Stimulated activated CD8-positive, alpha-beta memory T cell treated with anti-CD3 and anti-CD28 coated beads, Interleukin-2, amount 100 ng/mL, for 1 hour (primary cell): ENCODE measurements at places on chromosomes 11 and 22.

- no peak for DNase-seq
These were observed 16.4 kb upstream of the KCTD14 start for GRCh38 chr11:78039391-78039918.

- DNase-seq: no peak
These were observed 104.2 kb downstream of the TEAD1 start for GRCh38 chr11:12778240-12778905.

- no peak for DNase-seq
These were observed 125.3 kb downstream of the DBX1 start for GRCh38 chr11:20034941-20035340.

DNA sequence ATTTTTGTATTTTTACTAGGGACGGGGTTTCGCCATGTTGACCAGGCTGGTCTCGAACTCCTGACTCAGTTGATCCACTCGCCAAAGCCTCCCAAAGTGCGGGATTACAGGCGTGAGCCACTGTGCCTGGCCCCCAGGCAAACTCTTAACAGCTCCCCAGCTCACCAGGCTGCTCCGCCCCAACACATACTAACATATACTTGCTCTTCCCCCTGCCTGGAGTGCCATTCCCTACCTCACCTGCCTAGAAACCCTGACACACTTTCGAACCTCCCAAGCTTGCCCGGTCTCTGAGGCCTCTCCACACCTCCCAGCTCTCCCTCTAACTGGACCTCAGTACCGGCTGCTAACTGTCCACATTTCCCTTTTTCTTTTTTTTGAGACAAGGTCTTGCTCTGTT is 8.5 kb downstream of the MAP4K2 start:
- no peak for DNase-seq

DNA sequence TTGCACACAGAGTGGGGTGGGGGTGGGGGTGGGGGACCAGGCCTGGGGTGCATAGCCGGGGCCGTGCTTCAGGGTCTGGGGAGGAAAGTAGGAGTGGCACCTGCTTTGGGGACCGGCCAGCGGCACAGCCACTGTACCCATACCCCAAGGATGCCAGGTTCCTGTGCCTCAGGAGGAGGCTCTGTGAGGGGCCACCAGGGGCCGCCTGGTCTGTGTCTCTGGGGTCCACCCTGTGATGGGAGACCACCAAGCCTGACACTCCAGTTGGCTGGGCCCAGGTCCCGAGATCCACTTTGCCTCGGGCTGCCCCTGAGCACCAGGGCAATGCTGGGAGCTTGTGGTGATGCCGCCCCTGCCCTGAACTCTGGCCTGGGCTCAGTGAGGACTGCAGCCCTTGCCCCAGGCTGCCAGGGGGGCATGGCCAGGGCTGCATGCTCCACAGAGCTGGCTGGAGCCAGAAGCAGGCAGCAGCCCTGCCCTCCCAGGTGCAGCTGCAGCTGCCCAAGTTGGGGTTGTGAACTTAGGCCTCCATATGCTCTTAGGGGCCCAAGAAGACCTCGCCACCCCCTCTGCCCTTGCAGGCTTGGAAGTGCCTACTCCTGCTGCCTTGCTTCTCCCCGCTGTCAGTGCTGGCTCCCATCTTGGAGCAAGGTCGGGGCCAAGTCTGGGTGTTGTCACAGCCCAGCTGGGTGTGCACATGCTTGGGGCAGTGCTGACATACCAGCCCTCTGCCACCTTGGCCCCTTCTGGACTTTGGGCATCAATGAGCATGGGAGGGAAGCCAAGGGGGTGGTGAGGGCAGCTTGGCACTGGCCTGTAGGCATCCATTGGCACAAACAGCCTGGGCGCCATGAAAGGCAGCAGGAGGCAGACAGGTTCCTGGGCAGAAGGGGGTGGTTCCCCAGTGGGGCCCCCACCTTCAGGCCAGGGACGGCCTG is 123.3 kb upstream of the THY1 start:
- DNase-seq: no peak

DNA sequence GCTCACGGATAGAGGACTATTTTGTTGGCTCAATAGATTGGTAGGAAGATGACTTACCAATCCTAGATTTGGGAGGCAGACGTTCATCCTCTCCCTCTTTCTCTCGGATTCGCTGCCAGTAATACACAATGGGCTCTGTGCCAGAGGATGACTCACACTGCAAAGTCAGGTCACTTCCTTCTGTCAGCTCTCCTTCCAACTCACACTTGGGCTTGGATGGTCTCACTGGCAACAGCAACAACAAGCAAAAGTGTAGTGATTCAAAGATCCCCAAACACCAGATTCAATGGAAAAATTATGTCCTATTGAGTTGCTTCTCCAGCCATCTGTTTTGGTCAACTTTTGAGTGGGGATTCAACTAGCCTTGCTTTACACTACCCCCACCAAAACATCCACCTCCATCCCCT is 21.7 kb upstream of the HSPA8 start:
- peak; percentile 21 for DNase-seq

DNA sequence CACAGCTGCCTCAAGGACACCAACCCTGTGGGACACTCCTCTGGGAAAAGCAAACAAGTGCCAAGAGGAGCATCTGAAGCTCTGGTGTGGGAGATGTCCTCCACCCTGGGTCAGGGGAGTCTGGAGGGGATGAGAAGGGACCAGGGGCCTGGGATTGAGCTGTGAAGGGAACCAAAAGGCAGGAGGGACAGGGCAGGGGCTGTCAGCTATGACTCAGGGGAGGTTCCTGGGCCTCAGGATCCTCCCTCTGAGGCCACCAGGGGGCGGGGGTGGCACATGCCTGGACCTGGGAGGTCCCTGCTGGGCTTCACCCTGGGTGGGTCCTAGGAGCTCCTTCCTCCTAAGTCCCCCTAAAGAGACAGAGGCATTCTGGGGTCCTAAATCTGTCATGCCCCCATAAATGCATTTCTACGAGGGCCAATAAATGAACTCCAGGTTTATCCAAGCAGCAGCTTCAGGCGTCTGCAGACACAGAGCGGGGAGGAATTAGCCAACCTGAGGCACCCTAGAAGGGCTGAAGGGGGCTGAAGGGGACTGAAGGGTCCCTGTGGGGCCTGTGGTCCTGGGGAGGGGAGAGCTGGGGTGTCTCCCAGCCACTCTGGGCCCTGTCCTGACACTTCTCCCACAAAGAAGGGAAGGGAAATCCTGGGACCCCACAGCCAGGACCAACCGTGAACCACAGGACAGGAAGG is 31.9 kb upstream of the IGLL5 start:
- DNase-seq: no peak

DNA sequence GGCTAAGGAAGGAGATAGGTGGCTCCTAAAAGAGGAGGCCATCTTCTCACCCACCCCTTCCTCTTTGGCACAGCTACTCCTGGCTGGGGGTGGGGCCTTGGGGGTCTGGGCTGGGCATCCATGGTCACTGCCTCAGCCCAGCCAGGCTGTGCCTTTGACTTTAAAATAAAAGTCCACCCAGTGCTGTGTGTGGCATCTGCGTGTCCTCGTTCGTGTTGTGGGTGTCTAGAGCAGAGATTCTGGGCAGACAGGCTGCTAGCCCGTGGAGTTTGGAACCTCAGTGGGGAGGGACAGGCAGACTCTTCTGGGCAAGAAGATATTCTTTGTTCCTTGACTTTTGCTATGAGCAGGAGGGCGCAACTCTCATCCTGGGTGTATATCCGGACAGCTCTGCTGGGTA is 13.1 kb downstream of the RPS6KA4 start:
- DNase-seq: no peak

- no peak for DNase-seq
These were observed 3.0 kb downstream of the TSPAN18 start for GRCh38 chr11:44729713-44730112.

- DNase-seq: no peak
These were observed 6.4 kb downstream of the CCDC89 start for GRCh38 chr11:85679576-85679975.

DNA sequence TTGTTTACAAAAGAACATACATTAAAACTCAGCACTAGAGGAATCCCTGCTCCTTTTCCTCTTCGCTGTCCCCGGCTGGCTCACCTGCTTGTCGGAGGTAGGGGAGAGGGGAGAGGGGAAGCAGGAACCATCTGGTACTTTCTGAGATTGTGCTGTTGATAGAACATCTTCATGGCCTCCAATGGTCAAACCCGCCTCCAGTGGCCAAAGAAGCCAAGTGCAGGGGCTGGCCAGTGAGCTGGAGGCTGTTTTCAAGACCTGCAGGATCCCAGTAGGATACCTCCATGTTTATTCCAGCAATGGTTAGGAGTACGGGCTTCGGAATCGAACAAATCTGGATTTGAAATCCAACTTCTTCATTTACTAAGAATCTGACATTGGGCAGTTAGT is 92.6 kb downstream of the PKNOX2 start:
- DNase-seq: no peak

GRCh38 chr22:25351631-25352293 is 132.3 kb downstream of the CRYBB2 start:
- no peak for DNase-seq

GRCh38 chr11:65640483-65641296 is 2.8 kb downstream of the SIPA1 start:
- DNase-seq: no peak

DNA sequence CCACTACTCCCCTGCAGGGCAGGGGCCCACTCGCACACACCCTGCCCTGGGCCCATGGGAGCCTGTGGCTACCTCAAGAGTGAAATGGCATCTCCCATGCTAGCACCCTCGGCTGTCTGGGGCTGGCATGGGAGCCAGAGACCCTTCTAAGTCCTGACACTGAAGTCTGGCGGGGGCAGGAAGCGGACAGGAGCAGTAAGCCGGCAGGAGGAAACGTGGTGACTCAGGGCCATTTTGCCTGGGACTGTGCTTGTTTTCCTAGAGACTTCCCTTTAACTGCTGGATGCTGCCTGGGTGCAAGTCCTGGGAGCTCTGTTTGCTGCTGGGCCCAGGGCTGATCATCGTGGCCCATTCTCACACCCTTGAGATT is 16.8 kb downstream of the RELT start:
- DNase-seq: no peak

GRCh38 chr22:39243439-39244135 is 1.2 kb downstream of the PDGFB start:
- DNase-seq: no peak

GRCh38 chr11:69301455-69302401 is 7.8 kb downstream of the MYEOV start:
- DNase-seq: no peak

DNA sequence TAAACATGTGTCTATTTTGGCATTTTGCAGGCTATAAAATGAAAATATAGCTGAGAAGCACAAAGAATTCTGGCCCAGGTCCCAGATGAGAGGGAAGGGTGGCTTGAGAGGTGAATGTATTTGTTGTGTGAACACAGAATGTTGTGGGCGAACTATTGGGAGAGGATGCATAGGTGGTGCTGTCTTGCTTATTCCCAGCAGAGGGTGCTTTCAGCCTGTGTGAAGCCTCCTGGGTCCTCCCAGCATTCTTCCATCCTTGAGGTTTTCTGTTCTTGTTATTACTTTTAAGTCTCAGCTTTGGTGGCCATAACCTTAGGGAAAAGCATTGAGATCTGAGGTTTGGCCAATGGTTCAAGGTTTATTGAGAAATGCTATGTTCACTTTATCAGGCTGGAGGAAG is 108.7 kb upstream of the SNX19 start:
- no peak for DNase-seq

- DNase-seq: no peak
These were observed 37.3 kb upstream of the CCDC134 start for GRCh38 chr22:41762980-41763779.

- no peak for DNase-seq
These were observed 5.4 kb downstream of the GRK2 start for GRCh38 chr11:67271541-67272284.

GRCh38 chr22:36740716-36741115 is 35.2 kb downstream of the IFT27 start:
- DNase-seq: no peak

DNA sequence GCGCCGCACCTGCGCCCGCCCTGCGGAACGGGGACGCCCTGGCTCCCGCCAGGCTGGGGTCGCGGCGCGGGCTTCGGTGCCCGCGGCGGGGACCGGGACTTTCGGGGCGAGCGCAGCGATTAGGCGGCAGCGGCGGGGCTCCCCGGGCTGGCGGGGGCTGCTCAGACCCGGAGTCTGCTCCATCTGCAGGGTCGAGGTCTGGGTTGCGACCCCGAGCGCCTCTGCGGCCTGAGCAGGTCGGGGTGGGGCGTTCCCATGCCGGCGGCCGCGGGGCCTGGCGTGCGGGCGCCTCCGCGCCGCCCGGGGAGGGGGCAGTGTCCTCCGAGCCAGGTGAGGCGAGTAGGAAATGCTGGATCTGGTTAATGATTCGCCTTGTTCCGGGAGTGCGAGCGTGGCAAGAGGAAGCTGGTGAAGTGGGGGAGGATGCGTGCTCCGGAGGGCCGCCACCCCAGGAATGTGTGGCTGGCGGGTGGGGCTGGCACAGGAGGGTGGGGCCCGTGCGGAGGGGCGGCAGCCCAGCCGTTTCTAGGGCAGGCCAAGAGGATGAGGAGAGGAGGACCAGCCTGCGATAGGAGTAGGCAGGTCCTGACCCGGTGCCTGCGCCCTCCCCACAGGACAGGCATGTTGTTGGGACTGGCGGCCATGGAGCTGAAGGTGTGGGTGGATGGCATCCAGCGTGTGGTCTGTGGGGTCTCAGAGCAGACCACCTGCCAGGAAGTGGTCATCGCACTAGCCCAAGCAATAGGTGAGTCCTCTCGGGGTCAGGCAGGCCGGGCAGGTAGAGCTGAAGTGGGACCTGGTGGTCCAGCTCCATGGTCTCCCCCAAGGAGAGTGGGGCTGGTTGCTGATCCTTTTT is 606 bp downstream of the RASSF7 start:
- no peak for DNase-seq

DNA sequence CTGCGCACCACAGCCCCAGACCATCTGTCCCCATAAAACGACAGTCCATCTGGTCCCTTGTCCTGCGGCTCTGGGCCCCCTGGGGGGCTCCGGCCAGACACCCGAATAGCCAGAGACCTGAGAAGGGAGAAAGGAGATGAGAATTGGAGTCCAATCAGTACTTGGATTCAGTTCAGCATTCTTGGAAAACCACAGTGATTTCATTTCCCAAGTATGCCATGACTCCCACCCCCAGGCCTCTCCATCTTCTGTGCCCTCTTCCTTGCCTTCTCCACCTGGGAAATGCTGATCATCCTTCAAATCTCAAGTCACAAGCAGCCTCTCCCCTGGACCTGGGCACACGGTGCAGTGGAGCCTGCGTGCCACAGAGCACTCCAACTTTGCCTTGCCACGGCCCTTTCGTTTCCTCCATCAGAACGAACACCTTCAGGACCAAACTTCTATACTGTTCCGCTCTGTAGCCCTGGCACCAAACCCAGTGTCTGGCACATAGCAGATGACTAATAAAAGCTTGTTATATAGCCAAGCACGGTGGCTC is 10.9 kb upstream of the MFNG start:
- DNase-seq: no peak

DNA sequence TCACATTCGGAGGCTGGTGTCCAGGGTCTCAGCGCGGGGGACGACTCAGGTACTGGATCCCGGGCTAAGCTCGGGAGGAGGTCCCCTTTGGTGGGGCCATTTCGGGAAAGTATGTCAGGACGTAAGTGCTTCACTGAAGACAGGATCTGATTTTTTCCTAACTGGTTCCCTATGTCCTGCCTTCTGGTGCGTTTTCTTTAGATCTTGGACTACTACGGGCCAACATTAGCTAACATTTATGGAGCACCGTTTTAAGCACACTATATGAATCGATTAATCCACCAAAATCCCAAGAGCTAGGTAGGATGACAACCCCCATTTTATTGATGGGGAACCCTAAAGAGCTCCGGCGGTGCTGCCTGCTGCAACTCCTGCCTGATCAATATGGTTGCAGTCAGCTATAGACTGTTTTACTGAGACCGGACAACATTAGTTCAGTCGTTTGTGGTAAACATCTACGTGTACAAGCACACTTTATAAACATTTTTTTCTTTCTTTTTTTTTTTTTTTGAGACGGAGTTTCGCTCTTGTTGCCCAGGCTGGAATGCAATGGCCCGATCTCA is 17.0 kb upstream of the WDR74 start:
- no peak for DNase-seq
